ENCODE measurements at places on chromosomes 6 and 20.

DNA sequence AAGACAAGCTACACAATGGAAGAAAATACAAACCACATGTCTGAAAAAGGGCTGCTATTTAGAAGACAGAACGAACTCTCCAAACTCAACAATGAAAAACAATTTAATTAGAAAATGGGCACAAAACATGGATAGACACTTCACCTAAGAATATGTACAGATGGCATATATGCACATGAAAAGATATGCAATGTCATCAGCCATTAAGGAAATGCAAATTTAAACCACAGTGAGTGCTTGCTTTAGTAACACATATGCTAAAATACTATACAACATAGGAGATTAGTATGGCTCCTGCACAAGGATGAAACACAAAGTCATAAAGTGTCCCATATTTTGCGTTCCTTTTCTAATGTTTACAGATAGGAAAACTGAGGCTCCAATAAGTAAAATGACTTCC, 60.4 kb upstream of the FAM83B start:
- no peak for DNase-seq

GRCh38 chr20:17710379-17711266, 10.9 kb downstream of the BANF2 start:
- no peak for DNase-seq

- no peak for DNase-seq
These were observed 95.3 kb downstream of the EPB41L2 start for GRCh38 chr6:130967502-130968445.

DNA sequence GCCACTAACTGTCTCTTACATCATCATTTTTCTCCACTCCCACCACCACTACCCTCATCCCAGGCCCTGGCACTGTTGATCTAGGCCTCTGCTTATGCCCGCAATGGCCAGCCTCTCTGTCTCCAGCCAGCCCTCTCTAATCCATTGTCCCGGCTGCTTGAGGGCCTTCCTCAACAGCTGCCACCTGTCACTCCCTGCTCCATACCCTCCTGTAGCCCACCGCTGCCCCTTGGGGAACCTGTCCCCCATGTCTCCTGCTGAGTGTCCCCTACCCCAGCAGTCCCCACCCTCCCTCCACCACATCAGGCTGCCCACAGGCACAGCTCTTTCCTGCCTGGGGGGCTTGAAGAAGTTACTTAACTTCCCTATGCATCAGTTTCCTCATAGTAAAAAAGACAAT, 13.4 kb downstream of the TEAD3 start:
- DNase-seq = no peak

Measured in fibroblast of skin of back (primary cell).